Left renal pelvis (tissue), 4 donors: ENCODE measurements at places on chromosomes 16 and 17. TPM values are rescaled to one million over a fixed set of nuclear protein-coding genes. Genes with fewer than 3 reads are reported as not detected.

- DNase-seq: no peak
Measured at GRCh38 chr16:72187551-72187950, 15.6 kb upstream of the PMFBP1 start.

CLEC19A gene
- polyA plus RNA-seq: 0.07 TPM

TADA2A gene
- polyA plus RNA-seq: 17.1 TPM

- no peak for DNase-seq
Measured at GRCh38 chr16:58417600-58417999, 25.3 kb downstream of the GINS3 start.

GRCh38 chr16:66899945-66900710 lies 18.6 kb downstream of the CDH16 start:
- DNase-seq: no peak

DNA sequence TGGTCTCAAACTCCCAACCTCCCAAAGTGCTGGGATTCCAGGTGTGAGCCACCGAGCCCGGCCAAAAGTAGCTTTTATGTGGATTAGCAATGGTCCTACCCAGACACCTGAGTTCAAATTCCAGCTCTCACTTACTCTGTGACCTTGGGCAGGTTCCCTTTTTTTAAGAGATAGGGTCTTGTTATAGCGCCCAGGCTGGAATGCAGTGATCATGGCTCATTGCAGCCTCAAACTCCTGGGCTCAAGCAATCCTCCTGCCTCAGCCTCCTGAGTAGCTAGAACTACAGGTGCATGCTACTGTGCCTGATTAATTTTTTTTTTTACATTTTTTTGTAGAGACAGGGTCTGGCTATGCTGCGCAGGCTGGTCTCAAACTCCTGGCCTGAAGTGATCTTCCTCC lies 16.6 kb downstream of the HDAC5 start:
- no peak for DNase-seq

GRCh38 chr16:85601730-85602401 lies 11.3 kb upstream of the GSE1 start:
- no peak for DNase-seq

GRCh38 chr16:65000654-65001053 lies 121.2 kb downstream of the CDH11 start:
- no peak for DNase-seq
